Stimulated activated CD4-positive, alpha-beta T cell treated with anti-CD3 and anti-CD28 coated beads, Interleukin-2, amount 100 ng/mL, for 24 hours (primary cell): ENCODE measurements at places on chromosomes 4 and X.

GRCh38 chr4:108117418-108118182 is 51.1 kb downstream of the LEF1 start:
- DNase-seq, result no peak

- DNase-seq, result no peak
These were observed 105.1 kb upstream of the CPEB2 start for GRCh38 chr4:14897217-14897616.

- DNase-seq, result no peak
These were observed 3.2 kb downstream of the LRRC66 start for GRCh38 chr4:52016981-52017380.

DNA sequence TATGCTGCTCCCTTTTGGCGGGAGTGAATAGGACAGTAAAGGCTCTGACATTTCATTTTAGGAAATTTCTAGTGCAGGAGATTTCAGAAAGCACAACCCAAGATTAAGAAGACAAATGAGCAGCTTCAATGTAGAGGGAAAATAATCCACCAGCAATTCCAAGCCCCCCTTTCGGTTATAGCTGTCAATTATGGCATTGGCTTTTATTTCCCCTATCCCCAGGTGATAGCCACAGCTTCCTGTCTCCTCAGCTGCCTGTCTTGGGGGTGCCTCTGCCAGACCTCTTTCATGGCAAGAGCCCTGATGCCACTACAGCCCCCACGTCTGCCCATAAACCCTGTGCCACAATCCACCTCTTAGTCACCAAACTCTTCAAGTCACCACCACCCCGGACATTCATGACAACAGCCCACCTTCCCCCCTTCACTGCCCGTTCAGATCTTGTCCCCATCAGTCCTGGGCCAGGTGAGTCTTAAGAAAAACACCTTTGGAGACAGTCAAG is 48.4 kb upstream of the CLNK start:
- no peak for DNase-seq

DNA sequence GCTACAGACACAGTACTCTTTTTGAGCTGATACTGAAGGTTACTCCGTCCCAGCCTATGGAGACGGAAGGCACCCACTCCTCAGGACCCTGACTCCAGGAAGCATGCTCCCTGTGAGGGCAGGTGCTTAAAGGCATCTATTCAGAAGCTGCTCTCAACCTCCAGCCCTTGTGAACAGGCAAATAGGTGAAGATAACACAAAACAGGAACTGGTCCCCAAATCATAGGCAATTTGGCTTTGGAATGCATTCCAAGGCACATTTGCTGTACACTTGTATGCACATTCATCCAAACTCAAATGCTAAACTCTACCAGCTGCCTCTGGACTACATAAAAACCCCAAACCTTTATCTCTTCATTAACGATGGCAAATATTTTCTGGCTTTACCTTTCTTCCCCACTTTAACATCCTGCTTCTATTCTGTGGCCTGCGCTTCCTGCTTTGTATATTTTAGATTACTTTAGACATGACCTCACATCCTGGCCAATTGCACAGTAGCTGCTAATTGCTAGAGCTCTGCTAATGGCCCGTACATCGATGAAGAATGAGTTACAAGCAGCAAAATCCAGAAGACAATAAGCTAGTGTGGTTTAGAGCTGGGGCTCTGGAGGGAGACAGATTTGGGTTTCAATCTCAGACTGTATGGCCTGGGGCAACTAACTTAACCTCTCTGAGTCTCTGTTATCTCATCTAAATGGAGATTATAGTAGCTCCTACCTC is 3.2 kb downstream of the SEL1L3 start:
- DNase-seq, result no peak

- no peak for DNase-seq
These were observed 79.8 kb downstream of the LCORL start for GRCh38 chr4:17941731-17942130.

DNA sequence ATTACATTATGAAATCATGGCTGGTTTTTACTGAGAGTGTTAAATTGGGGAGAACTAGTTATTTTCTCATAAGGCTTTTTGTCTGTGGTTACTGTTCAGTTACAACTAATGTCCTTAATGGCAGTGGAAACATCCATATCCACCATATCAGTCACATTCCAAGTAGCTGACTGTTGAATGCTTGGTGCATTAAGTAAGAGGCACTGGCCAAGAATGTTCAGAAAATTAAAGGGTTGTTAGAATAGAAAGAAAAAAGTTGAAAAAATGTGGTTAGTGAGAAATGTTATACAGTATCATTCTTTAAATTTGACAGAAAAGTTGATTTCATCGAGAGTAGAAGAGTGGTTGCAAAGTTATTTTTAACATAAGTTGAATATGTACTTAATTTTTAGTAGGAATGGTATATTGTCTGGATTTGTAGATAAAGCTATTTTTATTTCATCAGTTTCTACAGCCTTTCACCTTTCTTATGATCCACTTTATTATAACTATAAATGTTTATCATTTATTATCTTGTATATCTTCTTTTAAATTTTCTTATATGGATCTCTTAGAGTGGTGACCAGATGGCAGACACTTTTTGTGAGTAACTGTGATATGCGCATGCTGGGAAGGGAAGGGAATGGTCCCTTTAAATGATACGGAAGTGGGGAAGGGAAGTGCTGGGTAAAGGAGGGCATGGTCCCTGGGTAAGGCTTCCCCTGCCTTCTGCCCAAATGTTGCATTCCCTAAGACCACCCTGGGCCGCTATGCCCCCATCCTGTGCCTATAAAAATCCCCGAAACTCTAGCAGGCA is 2407.1 kb downstream of the ARAP2 start:
- no peak for DNase-seq

GRCh38 chr4:129377131-129377845 is 281.3 kb downstream of the C4orf33 start:
- no peak for DNase-seq

- DNase-seq, result no peak
These were observed 23.2 kb upstream of the PTTG2 start for GRCh38 chr4:37936889-37937498.

DNA sequence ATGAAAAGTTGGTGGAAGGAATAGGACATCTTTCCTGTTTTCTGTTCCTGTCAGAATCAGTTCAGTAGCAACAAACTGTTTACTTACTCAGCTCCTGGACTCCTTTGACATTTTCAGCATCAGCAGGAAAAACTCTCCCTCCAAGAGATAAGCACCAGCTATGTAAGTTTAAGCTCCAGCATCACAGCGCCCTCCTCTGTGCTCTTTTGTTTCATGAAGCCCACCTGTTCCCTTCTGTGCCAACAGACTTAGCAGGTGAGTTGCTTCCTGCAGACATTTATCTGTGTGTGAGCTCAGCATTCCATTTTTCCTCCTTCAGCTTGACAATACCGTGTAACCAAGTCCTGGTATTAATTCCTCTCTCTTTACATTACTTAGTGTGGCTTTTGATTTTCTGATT is 644.1 kb upstream of the AGA start:
- DNase-seq, result no peak

DNA sequence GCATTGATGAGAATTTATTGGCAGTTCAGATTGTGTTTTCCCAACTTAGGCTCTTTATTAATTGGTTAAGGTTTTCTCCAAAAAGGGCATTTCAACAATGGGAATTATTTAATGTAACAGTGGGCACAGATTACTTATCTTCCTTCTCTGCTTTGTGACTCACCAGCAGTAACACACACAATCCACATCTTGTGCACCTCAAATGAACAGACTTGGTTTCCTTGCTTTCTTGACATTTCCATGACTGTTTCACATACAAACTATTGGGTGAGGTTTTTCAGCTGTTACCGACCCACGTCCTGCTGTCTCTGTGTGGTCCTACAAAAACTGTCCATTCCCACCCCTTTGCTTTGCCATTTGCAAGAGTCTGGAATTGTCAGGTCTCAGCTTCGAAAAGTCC is 38.1 kb downstream of the CCNI start:
- no peak for DNase-seq

DNA sequence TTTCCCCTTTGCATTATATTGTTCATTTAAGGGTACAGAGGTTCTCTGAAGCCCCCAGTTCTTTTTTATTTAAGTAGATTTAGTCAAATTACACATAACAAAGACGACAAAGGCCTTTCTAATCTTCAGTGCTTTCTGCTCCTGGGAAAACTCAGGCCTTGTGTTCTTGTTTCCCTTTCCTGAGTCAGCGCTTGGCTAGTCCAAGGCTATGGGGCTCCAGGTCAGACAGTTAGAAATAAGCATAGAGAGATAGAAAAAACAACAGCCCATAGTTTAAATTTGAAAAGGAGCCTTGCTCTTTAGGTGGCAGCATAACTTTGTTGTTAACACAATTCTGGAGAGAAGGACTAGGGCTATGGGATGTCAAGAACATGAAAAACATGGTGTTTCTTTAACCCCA is 97.3 kb downstream of the PPP1R2C start:
- no peak for DNase-seq

DNA sequence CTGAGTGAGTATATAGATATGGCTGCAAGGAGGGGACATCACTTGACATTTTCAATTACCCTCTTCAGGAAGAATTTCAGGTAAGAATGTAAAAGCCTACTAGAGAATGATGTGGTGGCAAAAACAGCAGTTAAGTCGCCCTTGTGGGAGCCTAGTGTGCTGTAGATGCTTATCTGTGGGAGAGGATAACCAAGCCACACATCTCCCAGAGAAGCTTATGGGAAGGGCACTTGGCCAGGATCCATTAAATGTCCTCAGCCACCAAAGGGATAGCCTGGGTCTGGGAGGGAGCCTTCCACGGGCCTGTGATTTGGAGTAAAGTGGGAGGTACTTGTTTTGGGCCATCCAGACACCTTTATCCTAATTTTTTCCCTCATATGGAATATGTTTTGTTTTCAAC is 41.3 kb upstream of the BCLAF3 start:
- DNase-seq, result no peak

GRCh38 chr4:139770361-139770760 is 104.7 kb downstream of the MGST2 start:
- no peak for DNase-seq

DNA sequence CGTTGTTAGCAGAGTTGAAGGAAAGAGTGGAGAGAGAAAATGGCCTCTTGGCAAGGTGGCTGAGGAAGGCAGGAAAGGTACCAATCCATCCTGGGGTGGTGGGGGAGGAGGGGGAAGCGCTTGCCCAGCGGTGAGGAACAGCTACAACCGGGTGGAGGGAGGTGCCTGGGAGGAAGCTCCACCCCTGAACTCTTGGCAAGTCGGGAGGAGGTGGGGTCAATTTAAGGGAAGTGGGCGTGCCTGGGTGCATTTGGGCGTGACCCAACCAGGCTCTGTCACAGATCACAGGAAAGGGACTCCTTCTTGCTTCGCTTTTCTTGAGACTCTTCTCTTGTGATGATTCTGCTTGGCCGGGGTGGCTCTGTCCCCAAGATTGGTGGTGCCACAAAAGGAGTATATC is 41.7 kb downstream of the BCORL1 start:
- peak; percentile 76 for DNase-seq

DNA sequence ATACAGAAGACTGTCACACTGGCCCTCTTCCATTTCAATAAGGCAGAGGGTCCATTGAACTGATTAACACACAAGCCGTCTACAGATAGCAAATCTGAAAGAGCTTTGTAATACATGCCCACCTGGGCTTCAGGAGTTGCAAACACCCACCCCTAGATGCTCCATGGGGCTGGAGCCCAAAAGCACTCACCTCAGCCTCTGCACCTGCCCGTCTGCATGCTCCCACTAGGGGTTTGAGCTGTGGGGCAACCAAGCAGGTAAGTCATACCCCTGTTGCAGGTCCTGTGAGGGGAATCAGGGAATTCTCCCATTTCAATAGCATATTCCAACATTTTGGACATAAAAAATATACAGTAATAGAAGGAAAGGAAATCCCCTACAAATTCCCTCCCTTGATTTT is 243.0 kb upstream of the KCNIP4 start:
- DNase-seq, result no peak

- DNase-seq, result no peak
These were observed 32.1 kb downstream of the UBE2K start for GRCh38 chr4:39730072-39730471.

- DNase-seq, result no peak
These were observed 39.6 kb downstream of the NUDT11 start for GRCh38 chrX:51456814-51457213.

- DNase-seq, result no peak
These were observed 260.2 kb downstream of the IL1RAPL1 start for GRCh38 chrX:28847423-28847822.

GRCh38 chr4:116926631-116927295 is 158.6 kb downstream of the TRAM1L1 start:
- no peak for DNase-seq

DNA sequence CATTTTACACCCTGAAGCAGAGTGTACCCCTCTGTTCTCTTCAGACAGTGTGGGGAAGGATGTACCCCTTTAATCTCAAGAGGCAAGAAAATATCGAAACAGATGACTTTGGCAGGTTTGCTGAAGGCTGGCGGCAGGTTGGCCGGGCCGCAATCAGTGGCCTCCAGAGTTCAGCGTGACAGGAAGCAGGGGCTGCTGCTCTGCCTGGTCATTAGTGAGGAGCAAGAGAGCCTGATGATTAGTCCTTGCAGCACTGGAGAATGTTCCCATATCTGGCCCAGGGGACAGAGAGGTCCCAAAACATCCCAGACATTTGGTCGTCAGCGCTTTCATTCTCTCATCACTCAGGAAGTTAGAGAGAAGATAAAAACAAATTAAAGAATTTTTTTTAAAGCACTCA is 352.8 kb downstream of the SPRY1 start:
- no peak for DNase-seq

DNA sequence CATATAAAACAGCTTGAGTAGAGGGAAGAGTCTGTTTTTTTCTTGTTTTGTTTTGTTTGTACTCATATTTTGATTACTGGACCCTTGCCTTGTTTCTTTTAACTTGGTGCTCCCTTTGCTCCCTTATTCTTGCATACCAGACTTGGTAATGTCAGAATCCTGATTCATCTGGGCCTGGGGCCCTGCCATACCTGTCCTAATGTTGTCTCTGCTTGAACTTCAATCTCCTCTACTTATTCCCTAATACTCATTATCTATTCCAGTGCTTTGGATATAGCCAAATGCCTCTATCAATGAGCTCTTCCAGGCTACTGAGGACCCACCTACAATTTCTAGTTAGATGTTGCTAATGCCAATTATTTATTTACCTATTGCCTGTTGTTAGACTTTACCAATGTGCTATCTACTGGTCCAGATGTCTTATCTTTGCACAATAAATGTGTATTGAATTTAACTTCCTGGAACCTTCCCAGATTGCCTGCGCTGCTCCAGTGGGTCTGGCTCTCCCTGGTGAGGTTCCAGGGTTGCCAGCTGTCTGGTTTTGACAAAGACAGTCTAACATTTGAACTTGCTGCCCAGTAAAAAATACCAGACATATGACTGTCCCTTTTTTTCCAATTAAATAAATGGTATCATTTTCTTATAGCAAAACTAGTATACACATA is 64.4 kb upstream of the ACSL4 start:
- no peak for DNase-seq

DNA sequence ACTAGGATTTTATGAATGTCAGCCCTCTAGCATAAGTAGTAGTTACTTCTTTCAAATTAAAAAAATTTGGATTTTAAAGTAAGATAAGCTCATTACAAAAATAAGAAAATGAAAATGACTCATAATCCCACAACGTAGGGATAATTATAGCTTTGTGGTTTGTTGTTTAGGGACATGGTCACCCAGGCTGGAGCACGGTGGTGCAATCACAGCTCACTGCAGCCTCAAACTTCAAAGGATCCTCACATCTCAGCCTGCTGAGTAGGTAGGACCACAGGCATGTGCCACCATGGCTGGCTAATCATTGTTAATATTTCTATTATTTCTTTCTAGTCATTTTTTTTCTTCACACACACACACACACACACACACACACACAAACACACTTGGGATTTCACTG is 57.6 kb downstream of the PLAC1 start:
- no peak for DNase-seq

GRCh38 chr4:183398298-183399125 is 45.9 kb upstream of the CDKN2AIP start:
- DNase-seq, result peak; percentile 75
